DMS 273 treated with DMSO at 0.1 percent for 48 hours (cell line): ENCODE measurements at places on chromosomes 6 and 20.

DNA sequence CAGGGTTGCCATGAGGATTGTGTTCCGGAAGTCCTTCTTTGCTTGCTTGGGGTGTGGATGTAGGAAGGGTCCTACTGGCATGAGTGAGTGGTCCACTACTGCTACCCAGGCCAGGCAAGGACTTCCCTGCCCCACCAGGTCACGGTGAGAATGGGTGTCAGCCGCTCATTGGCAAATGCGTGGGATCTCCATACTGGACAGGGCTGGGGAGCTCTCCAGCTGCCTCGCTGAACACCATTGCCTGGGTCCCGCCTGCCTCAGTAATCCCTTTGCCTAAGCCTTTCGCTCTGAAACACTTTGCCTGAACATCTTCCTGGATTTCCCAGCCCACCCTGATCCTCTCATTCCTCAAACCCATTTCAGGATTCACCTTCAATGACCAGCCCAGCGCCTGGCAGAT is 59.5 kb downstream of the CTCFL start:
- no peak for DNase-seq

- DNase-seq, result no peak
Measured at GRCh38 chr20:20953738-20954618, 152.2 kb downstream of the LINC00237 start.

- DNase-seq, result no peak
Measured at GRCh38 chr6:63014290-63014689, 197.0 kb upstream of the FKBP1C start.

DNA sequence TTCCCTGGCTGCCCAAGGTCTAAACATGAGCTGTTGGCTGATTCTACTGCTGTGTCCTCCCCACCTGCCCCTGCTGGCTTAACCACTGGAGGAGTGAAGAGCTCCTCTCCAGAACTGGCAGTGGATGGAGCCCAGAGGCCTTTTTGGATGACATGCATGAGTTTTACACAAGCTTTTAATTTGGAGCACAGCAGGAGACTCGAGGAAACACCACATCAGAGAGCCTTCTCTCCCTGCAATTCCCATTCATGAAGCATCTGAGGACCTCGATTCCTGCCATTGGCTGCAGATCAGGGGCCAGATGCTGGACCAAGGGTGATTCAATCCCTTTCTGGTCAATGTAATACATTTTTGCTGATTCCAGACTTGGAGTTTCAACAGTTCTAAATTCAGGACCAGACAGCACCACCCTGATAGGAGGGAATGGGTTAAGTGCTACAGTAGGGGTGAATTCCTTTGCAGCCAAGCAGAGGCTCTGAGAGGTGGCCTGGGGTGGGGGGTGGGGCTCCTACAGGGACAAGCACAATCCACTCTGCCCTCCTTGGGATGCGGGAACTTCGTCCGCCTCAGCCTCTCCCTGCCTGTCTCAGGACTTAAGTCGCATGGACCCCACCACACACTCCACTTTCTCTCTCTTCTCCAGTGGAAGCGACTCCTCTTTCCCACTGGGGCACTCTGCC is 599 bp upstream of the PSORS1C1 start:
- DNase-seq, result no peak

DNA sequence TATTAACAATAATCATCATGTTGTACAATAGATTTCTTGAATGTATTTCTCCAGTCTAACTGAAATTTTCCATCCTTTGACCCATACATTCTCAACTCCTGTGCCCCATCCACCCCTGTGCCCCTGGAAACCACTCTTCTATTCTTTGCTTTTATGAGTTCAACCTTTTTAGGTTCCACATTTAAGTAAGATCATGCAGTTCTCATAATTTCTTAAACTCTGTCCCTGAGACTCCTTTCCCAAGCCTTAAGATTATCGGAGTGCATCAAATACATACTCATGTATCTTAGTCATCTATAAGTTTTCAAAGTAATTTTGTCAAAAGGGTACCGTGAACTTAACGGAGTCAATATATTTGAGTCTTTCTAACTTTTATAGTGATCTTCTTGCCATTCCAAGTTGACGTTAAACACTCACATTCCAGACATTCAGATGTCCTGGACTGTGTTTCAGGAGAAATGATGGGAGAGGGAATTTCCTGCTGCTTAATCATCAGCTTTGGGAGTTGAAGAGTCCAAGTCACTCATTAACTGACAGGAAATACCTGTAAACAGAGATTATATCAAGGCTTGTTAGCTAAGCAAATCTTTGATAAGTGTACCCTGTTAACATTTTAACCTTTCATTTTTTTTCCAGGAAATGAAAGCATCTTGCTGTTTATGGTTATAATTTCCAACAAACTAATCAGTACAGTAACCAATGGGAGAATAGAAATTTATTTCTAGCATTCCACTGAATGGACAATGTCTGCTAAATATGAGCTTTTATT is 73.3 kb downstream of the ADGRG6 start:
- no peak for DNase-seq

DNA sequence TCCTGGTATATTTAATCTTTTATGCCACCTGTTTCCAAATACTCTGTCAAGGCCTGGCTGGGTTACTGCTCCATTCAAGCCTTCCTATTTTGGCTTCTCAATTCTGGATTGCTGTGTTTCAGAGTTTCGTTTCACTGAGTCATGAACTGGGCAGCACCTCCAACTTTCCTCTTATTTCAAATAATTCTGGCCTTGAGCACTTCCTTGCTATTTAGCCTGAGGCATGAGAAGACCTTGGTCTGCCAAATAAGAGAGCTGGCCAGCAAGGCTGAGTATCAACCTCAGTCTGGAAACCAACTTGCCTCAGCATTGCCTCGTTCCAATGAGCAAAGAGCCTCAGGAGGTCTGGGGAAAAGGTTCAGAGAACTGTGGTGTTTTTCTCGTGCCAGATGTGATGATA is 66.6 kb downstream of the TNFAIP3 start:
- no peak for DNase-seq

DNA sequence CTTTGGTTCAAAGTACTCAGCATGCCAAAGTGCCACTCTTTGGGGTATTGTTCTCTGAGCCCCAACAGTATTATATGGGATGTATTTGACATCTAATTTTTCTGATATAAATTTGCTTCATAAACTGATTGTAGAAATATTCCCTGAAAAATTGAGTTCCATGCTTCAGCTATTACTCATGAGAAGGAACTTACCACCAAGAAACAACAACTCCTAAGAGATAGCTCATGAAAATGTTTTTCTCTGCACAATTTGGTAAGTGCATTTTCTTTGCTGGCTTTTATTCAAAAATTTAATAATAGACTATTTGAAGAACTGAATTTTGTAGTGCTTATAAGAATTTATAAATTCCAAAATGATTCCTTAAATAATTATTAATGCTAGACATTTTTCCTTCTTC is 12.8 kb upstream of the TPD52L1 start:
- DNase-seq, result no peak
